ENCODE measurements at places on chromosomes 11 and 22. TPM values are rescaled to one million over a fixed set of nuclear protein-coding genes. Genes with fewer than 3 reads are reported as not detected.

TTLL1 gene
- 1.3 TPM for total RNA-seq

MFNG gene
- 184 TPM for total RNA-seq

SLC22A6 gene
- total RNA-seq = not detected

RIMBP3C gene
- 0.20 TPM for total RNA-seq

DNA sequence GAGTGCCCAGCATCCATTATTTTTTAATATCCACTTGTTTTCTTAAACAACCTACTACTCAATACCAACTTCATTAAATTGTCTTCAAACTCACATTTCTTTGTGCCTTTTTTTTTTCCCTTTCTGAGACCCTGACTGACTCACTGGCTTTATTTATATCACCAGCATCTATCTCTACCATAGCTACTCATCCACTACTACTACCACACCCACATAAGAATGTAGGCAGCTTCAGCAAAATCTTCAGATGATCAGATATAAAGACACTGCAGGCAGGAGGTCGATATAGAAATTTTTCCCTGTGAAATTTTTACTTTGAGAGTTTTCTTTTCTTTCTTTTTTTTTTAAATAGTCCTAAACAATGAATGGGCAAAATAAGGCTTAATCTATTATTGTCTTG, 2.2 kb downstream of the OR56B1 start:
- no peak for DNase-seq

DNA sequence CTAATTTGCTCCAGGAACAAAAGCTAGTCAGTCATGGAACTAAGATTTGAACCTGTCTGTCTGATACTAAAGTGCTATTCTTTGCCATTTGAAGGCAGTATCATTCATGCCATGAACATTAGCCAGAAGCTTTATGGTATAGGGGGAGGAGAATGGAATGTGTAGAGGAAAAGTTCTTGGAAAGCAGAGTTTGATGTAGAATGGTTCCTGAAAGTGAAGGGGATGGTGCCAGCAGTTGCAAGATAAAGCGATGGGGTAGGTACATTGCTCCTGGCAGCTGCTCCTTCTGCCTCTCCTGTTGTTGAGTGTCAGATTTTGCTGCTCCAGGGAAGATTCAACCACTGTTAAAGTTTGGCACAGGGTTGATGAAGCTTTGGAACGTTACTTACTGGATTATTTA, 53.4 kb downstream of the ARHGAP42 start:
- DNase-seq = no peak

Measured in activated T-cell treated with anti-CD3 and anti-CD28 coated beads, Interleukin-2, amount 50 U/mL, for 4 hours (primary cell).